Fibroblast of skin of back (primary cell): ENCODE measurements at places on chromosomes 3 and 15.
A peak's percentile ranks its signal among the peaks of the same experiment; 100 is the strongest.

- DNase-seq, result peak; percentile 6
Observed at GRCh38 chr3:10553591-10554235, 48.3 kb upstream of the ATP2B2 start.

GRCh38 chr15:101068961-101069653 is 149.9 kb downstream of the LRRK1 start:
- DNase-seq, result peak; percentile 41

DNA sequence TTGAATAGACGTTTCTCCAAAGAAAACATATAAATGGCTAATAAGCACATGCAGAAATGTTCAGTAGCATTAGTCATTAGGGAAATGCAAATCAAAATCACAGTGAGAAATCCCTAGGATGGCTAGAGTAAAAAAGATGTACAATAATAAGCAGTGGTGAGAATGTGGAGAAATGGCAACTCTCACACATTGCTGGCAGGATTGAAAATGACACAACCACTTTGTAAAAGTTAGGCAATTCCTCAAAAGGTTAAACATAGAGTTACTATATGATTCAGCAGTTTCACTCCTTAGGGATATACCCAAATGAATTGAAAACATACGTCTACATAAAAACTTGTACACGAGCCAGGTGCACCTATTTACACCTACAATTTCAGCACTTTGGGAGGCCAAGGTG is 108.7 kb downstream of the ITPR1 start:
- DNase-seq, result no peak

DNA sequence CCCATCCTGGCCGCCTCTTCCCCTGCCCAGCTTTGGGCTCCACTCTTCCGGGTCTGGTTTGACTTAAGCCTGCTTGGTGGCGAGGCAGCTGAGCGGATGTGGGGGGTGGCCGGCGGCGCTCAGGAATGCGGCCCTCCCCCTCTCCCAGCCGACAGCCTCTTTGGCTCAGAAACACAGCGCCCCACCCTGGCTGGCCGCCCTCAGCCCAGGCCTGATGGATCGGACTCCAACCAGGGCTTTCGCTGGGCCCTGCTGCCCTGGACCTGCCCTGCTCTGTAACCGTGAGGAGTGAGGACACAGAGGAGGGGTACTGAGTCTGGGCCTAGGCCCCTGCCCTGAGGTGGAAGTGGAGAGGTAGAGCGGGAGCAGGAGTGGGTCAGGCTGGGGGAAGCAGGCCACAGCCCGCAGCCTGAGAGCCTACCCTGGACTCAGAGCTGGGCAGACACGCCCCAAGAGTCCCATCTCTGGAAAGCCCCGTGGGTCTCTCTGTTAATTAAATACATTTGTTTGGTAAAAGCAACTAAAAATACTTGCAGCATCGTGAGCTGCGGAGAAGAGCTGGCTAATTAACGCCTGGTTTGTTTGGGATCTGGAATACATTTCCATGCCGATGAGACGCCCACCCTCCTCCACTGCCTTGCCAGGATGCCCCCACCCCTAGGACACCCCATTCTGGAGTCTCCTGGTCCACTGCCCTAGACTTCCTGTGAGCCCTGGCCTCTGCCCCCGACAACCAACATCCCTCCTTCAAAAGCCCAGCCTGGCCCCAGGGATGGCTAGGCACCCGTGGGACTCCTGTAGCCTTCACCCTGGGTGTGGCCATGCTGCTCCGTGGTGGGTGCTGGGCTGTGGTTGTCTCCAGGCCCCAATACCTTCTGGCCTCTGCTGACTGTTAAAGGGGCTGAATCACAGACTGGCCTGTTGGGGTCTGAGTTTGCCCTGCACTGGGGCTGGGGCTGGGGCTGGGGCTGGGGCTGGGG is 19.6 kb downstream of the PLXNA1 start:
- DNase-seq, result peak; percentile 94

DNA sequence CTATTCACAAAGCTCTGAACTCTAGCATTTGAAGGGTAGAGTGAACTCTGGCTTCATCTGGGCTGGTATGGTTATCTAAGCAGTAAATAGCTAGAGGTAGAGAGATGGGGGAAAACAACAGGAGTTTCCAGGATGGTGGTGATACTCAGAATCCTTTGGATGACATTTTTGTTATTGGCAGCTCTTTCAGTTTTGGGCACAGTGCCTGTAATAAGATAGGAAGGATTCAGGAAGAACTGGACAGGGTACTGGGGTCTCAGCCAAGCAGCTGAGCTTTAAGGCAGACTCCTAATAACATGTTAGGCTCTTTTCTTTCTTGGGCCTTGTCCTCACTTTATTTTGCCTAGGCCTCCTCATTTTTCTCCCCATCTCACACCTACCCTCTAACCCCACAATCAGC is 338.5 kb downstream of the CADM2 start:
- no peak for DNase-seq

DNA sequence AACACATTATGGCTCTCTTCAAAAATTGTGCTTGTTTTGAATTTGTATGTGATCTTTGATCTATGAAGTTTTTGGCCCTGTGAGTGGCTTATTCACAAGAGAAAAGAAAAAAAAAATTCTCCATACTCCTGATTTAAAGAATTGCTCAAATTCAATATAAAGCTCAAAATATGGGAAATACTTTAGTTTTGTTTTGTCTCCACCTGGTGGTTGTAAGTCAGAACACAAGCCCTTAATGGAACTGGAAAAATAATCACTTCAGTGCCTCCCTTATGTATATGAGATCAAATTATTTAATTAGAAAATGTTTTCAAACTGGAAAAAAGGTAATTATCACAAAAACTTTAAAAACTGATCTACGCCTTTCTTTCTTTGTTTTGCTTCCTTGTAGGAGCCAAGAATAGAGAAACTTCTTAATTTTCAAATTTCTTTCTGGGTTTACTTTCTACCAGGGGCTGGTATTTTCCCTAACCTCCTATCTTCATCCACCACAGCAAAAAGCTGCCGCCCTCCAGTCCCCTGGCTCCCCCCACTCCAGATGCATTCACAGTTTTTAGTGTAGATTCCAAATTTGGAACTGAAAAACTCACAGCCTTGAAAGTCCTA is 50.6 kb downstream of the SERP1 start:
- DNase-seq, result peak; percentile 57

DNA sequence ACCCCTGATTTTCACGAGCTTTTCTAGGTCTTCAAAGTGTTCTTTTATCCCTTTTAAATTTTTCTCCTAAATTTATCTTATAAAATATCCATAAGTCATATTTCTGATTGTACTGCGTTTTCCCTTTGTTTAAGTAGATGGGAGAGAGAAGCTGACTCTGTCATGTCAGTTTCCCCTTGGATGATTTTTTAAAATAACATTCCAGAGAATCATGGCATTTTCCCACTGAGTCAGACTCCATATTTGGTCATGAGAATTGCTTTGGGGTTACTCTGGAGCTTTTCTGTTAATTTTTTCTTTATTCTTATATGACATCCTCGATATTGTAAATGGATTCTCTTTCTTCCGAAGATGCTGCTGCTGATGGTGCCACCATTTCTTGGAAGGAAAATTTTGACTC is 28.6 kb upstream of the UMPS start:
- peak; percentile 93 for DNase-seq

DNA sequence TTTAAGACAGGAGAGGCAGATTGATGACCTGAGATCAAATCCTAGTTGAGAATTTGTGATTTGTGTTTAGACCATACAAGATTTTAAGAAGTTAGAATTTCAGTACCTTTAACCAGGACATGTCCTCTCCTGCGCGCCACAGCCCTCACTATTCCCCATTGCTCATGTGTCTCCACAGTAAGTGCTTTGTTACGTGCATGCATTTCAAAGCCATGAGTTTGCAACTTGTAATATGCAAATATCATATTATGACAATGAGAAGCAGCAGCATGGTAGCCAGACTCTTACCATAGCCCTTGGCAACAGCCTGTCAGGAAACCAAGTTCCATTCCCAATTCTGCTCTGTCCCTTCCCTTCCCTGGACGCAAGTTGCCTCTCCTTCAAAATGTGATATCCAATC is 73.3 kb upstream of the ATP13A5 start:
- DNase-seq, result no peak

DNA sequence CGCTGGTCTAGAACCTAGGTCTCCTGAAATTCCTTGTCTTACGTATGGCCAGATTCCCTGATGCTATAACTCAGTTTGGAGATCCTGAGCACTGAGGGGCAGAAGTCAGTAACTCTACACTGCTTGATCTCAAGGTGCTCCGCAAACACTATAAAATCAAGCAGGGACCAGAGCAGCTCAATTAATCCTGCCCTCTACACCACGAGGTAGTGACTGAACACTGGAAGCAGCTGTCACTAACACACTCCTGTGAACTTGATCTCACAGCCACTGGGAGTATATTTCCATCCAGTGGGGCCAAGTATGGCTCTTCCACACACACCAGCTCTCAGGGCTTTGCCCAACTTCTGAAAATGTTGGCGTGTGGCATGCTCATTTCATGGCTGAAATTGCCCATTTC is 51.0 kb downstream of the EDEM1 start:
- no peak for DNase-seq

GRCh38 chr3:149393345-149394160 is 16.1 kb upstream of the TM4SF1 start:
- DNase-seq, result peak; percentile 78

DNA sequence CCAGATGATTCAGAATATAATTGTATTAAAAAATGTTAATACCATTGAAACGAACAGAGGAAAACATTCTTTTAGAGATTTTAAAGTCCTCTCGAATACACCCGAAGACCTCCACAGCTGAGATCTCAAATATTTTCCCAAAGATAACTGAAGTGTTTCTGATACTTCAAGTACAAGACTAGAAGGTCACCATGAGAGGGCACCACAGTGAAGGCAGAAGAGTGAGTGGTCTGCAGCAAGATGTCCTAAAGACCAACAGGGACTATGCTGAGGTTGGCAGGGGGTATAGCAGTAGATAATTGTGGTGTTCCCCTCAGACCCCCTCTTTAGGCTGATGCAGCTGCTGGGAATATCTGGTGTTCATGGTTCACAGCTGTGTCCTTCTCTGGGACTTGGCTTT is 156.5 kb downstream of the PDCD6IP start:
- DNase-seq, result peak; percentile 12

DNA sequence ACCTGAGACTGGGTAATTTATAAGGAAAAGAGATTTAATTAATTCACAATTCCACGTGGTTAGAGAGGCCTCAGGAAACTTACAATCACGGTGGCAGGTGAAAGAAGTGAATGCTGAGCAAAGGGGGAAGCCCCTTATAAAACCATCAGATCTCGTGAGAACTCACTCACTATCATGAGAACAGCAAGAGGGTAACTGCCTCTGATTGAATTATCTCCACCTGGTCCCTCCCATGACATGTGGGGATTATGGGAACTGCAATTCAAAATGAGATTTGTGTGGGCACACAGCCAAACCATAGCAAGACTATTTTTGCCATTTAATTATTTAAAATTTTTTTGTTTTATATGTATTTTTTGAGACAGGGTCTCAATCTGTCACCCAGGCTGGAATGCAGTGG is 27.0 kb upstream of the KCTD6 start:
- peak; percentile 8 for DNase-seq

DNA sequence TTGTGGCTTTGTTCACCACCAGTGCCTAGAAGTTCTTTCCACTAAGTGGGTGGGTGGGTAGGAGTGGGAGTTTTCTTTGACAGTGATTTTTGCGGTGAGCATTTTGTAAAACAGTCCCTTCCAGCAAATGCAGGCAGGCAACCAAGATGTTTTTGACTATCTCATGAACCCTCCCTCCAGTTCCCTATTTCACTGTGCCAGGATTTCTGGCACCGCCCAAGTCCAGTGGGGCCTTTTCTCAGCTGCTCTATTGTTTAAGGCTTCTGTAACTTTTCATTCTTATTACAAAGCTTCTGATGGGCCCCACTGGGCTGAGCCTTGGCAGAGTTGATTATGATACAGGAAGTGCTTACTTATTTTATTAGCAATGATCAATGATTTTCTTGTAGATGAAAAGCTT is 236.0 kb downstream of the EDEM1 start:
- no peak for DNase-seq

GRCh38 chr3:73291541-73291940 is 230.1 kb downstream of the EBLN2 start:
- no peak for DNase-seq

- DNase-seq, result no peak
Observed at GRCh38 chr3:60967141-60967540, 284.1 kb downstream of the FHIT start.

- peak; percentile 39 for DNase-seq
Observed at GRCh38 chr3:73086071-73086494, 24.6 kb downstream of the EBLN2 start.

GRCh38 chr3:43286841-43287499 is 630 bp downstream of the SNRK start:
- peak; percentile 30 for DNase-seq

GRCh38 chr3:96776818-96777217 is 37.6 kb upstream of the EPHA6 start:
- DNase-seq, result no peak

GRCh38 chr3:41330465-41330864 is 131.2 kb downstream of the CTNNB1 start:
- DNase-seq, result peak; percentile 40

DNA sequence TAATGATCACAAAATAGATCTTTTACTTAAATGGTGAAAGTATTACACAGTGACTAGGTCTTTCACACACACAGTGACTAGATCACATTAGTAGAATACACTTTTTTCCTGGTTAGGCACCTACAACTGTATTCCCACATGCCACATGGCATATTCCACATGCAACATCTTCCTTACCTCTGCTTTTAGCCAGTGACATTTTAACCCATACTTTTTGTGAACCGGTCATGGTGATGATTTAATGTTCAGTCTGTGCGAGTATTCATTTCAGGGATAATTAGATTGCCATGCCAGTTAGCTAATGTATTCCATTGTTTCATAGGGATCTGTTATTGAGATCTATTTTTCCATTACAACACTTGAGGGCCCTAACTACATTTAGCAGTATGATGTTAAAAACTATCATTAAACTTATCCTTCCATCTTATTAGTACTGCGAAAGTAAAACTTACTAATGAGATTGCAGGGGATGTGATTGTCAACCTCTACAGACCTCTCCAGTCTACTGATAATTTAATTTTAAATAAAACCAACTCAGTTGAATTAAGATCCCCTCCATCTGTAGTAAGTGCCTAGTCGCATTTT is 28.3 kb downstream of the TSEN2 start:
- DNase-seq, result no peak

- no peak for DNase-seq
Observed at GRCh38 chr15:79700951-79701480, 195.8 kb downstream of the MTHFS start.

DNA sequence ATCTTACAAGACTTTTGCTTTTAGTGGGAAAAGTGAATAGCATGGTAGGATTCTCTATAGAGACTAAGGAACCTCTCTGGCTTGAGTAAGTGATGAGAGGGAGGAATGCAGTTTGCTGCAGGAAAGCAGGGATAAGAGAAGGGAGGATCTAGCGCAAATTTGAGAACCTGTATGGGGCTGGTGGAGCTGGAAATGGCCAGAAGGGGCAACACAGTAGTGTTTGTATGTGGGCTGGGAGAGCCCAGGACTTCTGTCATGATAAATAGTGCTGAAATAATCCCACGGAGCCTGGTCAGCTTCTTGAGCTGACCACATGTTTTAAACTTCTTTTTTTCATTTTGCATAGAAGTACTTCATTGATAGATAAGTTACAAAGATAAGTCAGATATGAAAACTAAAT is 11.2 kb upstream of the SHC4 start:
- DNase-seq, result no peak
